ENCODE measurements at places on chromosomes 7 and 10. TPM values are rescaled to one million over a fixed set of nuclear protein-coding genes. Genes with fewer than 3 reads are reported as not detected.

LOXL4 gene
- 129 TPM for total RNA-seq

NEUROG3 gene
- total RNA-seq, result not detected

ATOH7 gene
- total RNA-seq, result not detected

ADIRF gene
- 73.0 TPM for total RNA-seq

PRPS1L1 gene
- not detected for total RNA-seq

RBP4 gene
- not detected for total RNA-seq

FBXL13 gene
- total RNA-seq, result 1.2 TPM

ZPBP gene
- not detected for total RNA-seq

CDNF gene
- 1.3 TPM for total RNA-seq

CCDC146 gene
- 0.87 TPM for total RNA-seq

FAM237B gene
- total RNA-seq, result 0.22 TPM

CPN1 gene
- not detected for total RNA-seq

INTS1 gene
- 48.7 TPM for total RNA-seq

VTI1A gene
- total RNA-seq, result 43.4 TPM

PRDX3 gene
- 245 TPM for total RNA-seq

PITX3 gene
- not detected for total RNA-seq

HKDC1 gene
- 10.6 TPM for total RNA-seq

DNAJC12 gene
- 2.8 TPM for total RNA-seq

TCAF2 gene
- 1.9 TPM for total RNA-seq

COL13A1 gene
- total RNA-seq, result 35.9 TPM

SLC16A12 gene
- under 0.01 TPM for total RNA-seq

FAM241B gene
- total RNA-seq, result 0.87 TPM

LRRC61 gene
- 2.2 TPM for total RNA-seq

GPR15LG gene
- total RNA-seq, result not detected

C7orf33 gene
- not detected for total RNA-seq

STAMBPL1 gene
- 34.0 TPM for total RNA-seq

FXYD4 gene
- not detected for total RNA-seq

UTF1 gene
- not detected for total RNA-seq

SYT15 gene
- total RNA-seq, result not detected

TCERG1L gene
- total RNA-seq, result not detected

NOLC1 gene
- total RNA-seq, result 27.4 TPM

SLC13A4 gene
- total RNA-seq, result under 0.01 TPM

MSMB gene
- total RNA-seq, result not detected

SLC16A9 gene
- 1.2 TPM for total RNA-seq

GNAT3 gene
- not detected for total RNA-seq

NRF1 gene
- total RNA-seq, result 12.0 TPM

DENND2A gene
- total RNA-seq, result 14.9 TPM

ZNF239 gene
- total RNA-seq, result 8.9 TPM

FAM25A gene
- total RNA-seq, result not detected

RALA gene
- 60.5 TPM for total RNA-seq

ADAM8 gene
- 11.0 TPM for total RNA-seq

SPAM1 gene
- total RNA-seq, result not detected

CYP17A1 gene
- not detected for total RNA-seq

TMEM176B gene
- not detected for total RNA-seq

SYCE1 gene
- not detected for total RNA-seq

AGR2 gene
- total RNA-seq, result under 0.01 TPM

WDR86 gene
- total RNA-seq, result not detected

NPY4R2 gene
- not detected for total RNA-seq

LSM8 gene
- 36.0 TPM for total RNA-seq

SLC35G1 gene
- 5.5 TPM for total RNA-seq

IGF2BP3 gene
- 3.5 TPM for total RNA-seq

ANK3 gene
- total RNA-seq, result 7.2 TPM

SAP25 gene
- not detected for total RNA-seq

TSPAN12 gene
- 1.2 TPM for total RNA-seq

ADAM12 gene
- total RNA-seq, result 40.8 TPM
